ENCODE measurements at places on chromosomes 11 and 22. TPM values are rescaled to one million over a fixed set of nuclear protein-coding genes. Genes with fewer than 3 reads are reported as not detected.
A peak's percentile ranks its signal among the peaks of the same experiment; 100 is the strongest.

CLDN5 gene
- total RNA-seq, result 257 TPM

SYT9 gene
- not detected for total RNA-seq

DNA sequence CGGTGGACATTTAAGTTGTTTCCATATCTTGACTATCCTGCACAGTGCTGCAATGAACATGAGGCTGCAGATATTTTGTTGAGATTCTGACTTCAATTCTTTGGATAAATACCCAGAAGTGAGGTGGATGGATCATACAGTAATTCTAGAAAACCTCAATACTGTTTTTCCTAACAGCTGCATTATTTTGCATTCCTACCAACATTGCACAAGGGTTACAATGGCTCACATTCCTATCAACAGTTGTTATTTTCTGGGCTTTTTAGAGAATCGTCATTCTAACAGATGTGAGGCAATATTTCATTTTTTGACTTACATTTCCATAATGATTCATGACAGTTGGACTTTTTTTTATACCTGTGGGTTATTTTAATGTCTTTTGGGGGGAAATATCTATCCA, 716.9 kb upstream of the ANO3 start:
- H3K4me1 ChIP-seq, result no peaks in the 10 kb centered on the region
- DNase-seq, result no peak
- H3K27ac ChIP-seq, result no peak overlapping the region
- H3K27me3 ChIP-seq, result no peaks in the 10 kb centered on the region

DNA sequence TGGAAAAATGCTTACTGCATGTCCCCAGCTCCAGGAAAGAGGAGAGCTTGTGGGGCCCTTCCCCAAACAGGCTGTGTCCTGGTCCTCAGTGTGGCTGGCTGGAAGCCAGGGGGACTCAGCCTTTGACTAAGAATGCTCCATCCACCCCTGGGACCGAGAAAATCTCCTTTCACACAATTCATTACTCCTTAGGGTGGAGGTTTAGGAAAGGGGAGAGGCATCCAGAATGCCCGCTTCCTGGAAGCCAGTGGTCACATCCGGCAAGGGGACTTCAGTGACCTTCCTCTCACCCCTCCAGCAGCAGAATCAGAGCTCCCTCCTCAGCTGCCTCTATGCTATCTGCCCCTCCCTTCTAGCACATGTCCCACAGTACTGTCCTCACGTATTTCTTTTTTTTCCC, 21.9 kb downstream of the ATG16L2 start:
- peak; percentile 40 for DNase-seq
- H3K4me1 ChIP-seq, result peaks cover 11% of the 10 kb centered on the region
- no peak overlapping the region for H3K4me3 ChIP-seq
- H3K36me3 ChIP-seq, result no peaks in the 10 kb centered on the region
- H3K27ac ChIP-seq, result peak overlapping the region; percentile 76
- no peaks in the 10 kb centered on the region for H3K27me3 ChIP-seq

- no peaks in the 10 kb centered on the region for H3K36me3 ChIP-seq
- peak overlapping the region; percentile 78 for H3K4me3 ChIP-seq
- H3K27ac ChIP-seq, result peak overlapping the region; percentile 96
- no peak for DNase-seq
- H3K4me1 ChIP-seq, result no peaks in the 10 kb centered on the region
- H3K27me3 ChIP-seq, result no peaks in the 10 kb centered on the region
Measured at GRCh38 chr11:112226831-112227401, 688 bp downstream of the PTS start.

- no peaks in the 10 kb centered on the region for H3K36me3 ChIP-seq
- H3K4me1 ChIP-seq, result peaks cover 3% of the 10 kb centered on the region
- no peak for DNase-seq
- no peak overlapping the region for H3K4me3 ChIP-seq
- H3K27me3 ChIP-seq, result no peaks in the 10 kb centered on the region
- no peak overlapping the region for H3K27ac ChIP-seq
Measured at GRCh38 chr11:75919525-75919924, 104.5 kb downstream of the UVRAG start.

DNA sequence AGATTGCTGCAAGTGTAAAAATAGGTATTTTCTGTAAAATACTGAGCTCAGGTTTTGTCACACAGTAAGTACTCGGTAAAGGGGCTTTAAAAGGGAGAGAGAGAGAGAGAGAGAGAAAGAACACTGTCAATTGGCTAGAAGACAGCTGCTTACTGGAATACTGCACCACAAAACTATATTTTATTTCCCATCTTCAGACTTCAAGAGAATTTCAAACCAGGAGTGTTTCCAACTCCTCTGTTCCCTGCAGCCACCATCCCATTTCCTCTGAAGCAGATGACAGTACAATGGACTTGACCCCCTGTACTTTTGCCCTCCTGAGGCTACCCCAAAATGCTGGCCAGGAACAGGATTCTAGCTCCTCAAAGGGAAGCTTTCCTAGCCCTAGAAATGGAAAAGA, 89.7 kb downstream of the RELT start:
- no peaks in the 10 kb centered on the region for H3K27me3 ChIP-seq
- DNase-seq, result no peak
- H3K4me1 ChIP-seq, result no peaks in the 10 kb centered on the region
- H3K27ac ChIP-seq, result no peak overlapping the region
- no peak overlapping the region for H3K4me3 ChIP-seq

- no peak for DNase-seq
- no peaks in the 10 kb centered on the region for H3K4me1 ChIP-seq
- no peak overlapping the region for H3K4me3 ChIP-seq
- H3K27me3 ChIP-seq, result no peaks in the 10 kb centered on the region
Measured at GRCh38 chr22:48450188-48450825, 1377.4 kb downstream of the BRD1 start.

Data from uterus (tissue), 4 donors.